Cortex of kidney (tissue), 1 donor: ENCODE measurements at places on chromosomes 16 and 17.

GRCh38 chr16:35506898-35507194, 2047.4 kb downstream of the TP53TG3F start:
- DNase-seq = no peak

DNA sequence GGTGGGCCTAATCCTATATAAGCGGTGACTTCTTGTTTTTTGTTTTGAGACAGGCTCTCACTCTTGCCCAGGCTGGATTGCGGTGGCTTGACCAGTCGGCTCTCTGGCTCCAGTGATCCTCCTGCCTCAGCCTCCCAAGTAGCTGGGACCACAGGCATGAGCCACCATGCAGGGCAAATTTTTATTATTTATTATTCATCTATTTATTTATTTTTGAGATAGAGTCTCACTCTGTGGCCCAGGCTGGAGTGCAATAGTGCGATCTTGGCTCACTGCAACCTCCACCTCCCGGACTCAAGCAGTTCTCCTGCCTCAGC, 4.7 kb upstream of the RNF213 start:
- DNase-seq = no peak

DNA sequence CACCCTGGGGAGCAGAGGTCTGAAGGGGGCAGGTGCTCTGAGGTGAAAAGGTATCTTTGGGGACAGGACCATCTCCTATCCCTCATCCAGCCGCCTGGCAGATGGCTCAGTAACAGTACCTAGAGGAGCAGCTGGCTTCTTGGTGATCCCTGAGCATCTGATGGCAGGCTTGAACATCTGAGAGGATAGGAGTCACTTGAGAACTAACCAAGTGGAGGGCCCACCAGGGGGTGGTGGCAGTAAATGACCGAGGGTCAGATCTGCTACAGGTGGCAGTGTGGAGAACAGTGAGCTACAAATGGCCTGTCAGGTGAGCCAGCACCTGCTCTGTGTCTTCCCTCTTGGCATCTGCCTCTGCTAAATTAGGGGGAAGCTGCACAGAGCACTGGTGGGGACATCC, 13.8 kb downstream of the HROB start:
- DNase-seq = no peak

- DNase-seq = no peak
Observed at GRCh38 chr17:34997355-34997862, 17.1 kb downstream of the LIG3 start.

DNA sequence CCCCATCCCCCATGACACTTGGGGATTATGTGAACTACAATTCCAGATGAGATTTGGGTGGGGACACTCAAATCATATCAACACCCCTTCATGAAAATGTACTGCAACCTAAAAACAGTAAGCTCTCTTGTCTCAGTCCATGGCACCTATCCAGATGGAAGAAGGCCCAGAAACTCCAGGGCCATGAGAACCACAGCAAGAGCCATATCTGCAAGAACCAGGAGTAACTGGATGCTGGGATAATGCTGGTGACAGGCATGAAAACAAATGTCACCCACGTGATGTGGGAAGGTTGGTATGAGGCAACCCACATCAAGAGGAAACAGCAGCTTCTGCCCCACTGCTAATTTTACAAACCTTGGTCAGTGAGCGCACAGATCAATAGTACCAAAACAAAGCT, 400.1 kb upstream of the ERCC4 start:
- no peak for DNase-seq

- no peak for DNase-seq
Observed at GRCh38 chr17:82872591-82873520, 33.0 kb upstream of the ZNF750 start.
